T-helper 2 cell treated with Interferon-gamma antibody and Interleukin-4, amounts not matched to agents 100 ng/mL and 5 ng/mL, for 36 hours (primary cell): ENCODE measurements at places on chromosomes 13 and 19. TPM values are rescaled to one million over a fixed set of nuclear protein-coding genes. Genes with fewer than 3 reads are reported as not detected.

KCNN4 gene
- total RNA-seq = 36.9 and 39.9 TPM in 2 replicates

SELENOV gene
- total RNA-seq = not detected in 2 replicates

PCDH9 gene
- total RNA-seq = 0.09 TPM in 2 replicates

KLK11 gene
- total RNA-seq = not detected in 2 replicates

ZNF865 gene
- total RNA-seq = 12.3 and 13.2 TPM in 2 replicates

CEACAM21 gene
- 44.3 and 49.9 TPM in 2 replicates for total RNA-seq

DAND5 gene
- not detected in 2 replicates for total RNA-seq

ZNF724 gene
- 12.8 and 14.1 TPM in 2 replicates for total RNA-seq

CD79A gene
- total RNA-seq = 1.7 TPM in 2 replicates

PRSS57 gene
- total RNA-seq = not detected in 2 replicates

FGF22 gene
- total RNA-seq = not detected in 2 replicates

SIRT6 gene
- total RNA-seq = 34.4 and 35.6 TPM in 2 replicates

IER2 gene
- 179 and 188 TPM in 2 replicates for total RNA-seq

OVOL3 gene
- total RNA-seq = not detected in 2 replicates

ZIM2 gene
- not detected in 2 replicates for total RNA-seq

TMEM190 gene
- total RNA-seq = not detected in 2 replicates

PLIN5 gene
- total RNA-seq = not detected in 2 replicates

MTUS2 gene
- total RNA-seq = not detected in 2 replicates

PHF11 gene
- 74.8 and 78.6 TPM in 2 replicates for total RNA-seq

ZNF492 gene
- 0.09 and 0.11 TPM in 2 replicates for total RNA-seq

ZNF417 gene
- total RNA-seq = 17.9 and 22.0 TPM in 2 replicates

KLK15 gene
- total RNA-seq = not detected in 2 replicates

ZNF726 gene
- total RNA-seq = 10.2 and 11.0 TPM in 2 replicates

CCL25 gene
- 0.23 and 0.27 TPM in 2 replicates for total RNA-seq

BEST2 gene
- total RNA-seq = not detected in 2 replicates

OR7A10 gene
- not detected in 2 replicates for total RNA-seq

CGB1 gene
- total RNA-seq = not detected in 2 replicates

SHISA2 gene
- 0.34 and 0.41 TPM in 2 replicates for total RNA-seq

SIGLEC12 gene
- 1.1 and 1.4 TPM in 2 replicates for total RNA-seq

ELSPBP1 gene
- not detected in 2 replicates for total RNA-seq

B3GNT8 gene
- 2.4 and 2.8 TPM in 2 replicates for total RNA-seq
